ENCODE measurements at places on chromosomes 2 and 18.

- DNase-seq: no peak
These were observed 14.1 kb downstream of the ACKR3 start for GRCh38 chr2:236583621-236584203.

- DNase-seq: no peak
These were observed 58.6 kb downstream of the TMEM17 start for GRCh38 chr2:62447411-62447810.

- no peak for DNase-seq
These were observed 536.4 kb upstream of the CDH7 start for GRCh38 chr18:65214456-65214855.

- DNase-seq: no peak
These were observed 42.3 kb downstream of the GULP1 start for GRCh38 chr2:188333751-188334524.

- no peak for DNase-seq
These were observed 110.0 kb upstream of the STON1 start for GRCh38 chr2:48419884-48420511.

- no peak for DNase-seq
These were observed 272.9 kb downstream of the PAX3 start for GRCh38 chr2:222025881-222026271.

DNA sequence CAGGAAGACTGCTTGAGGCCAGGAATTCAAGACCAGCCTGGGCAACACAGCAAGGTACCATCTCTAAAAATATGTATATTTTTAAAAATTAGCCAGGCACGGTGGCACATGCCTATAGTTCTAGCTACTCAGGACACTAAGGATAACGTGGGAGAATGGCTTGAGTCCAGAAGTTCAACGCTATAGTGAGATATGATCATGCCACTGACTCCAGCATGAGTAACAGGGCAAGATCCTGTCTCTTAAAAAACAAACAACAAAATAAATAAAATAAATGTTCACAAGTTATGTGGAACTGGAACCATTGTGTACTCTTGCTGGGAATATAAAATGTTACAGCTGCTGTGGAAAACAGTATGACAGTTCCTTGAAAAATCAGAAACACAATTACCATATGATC, 47.2 kb downstream of the USP34 start:
- DNase-seq: no peak

GRCh38 chr2:126970583-126970982, 71.9 kb downstream of the TEX51 start:
- DNase-seq: no peak

GRCh38 chr18:10062302-10063300, 148.8 kb downstream of the VAPA start:
- DNase-seq: no peak

GRCh38 chr2:222071911-222072310, 226.9 kb downstream of the PAX3 start:
- DNase-seq: no peak

- DNase-seq: no peak
These were observed 12.5 kb downstream of the ABCG8 start for GRCh38 chr2:43851011-43851980.

DNA sequence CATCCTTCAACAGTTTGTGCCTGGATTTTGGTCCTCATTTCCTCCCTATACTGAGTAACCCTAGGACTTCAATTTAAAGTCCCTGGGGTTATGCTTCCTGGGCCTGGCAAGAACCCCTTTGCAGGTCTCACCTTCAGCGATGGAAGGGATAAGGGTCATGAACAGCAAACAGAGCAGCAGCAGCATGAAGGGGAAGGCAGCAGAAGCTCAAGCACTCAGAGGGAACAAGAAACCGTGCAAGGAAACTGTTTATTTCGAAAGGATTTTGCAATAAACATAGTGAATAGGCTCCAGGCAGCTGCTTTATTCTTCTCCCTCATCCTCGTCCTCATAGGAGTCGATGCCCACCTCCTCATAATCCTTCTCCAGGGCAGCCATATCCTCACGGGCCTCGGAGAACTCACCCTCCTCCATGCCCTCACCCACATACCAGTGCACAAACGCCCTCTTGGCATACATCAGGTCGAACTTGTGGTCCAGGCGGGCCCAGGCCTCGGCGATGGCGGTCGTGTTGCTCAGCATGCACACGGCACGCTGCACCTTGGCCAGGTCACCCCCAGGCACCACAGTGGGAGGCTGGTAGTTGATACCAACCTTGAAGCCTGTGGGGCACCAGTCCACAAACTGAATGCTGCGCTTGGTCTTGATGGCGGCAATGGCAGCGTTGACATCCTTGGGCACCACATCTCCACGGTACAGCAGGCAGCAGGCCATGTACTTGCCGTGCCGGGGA, 2.8 kb upstream of the TUBA4B start:
- DNase-seq: no peak

DNA sequence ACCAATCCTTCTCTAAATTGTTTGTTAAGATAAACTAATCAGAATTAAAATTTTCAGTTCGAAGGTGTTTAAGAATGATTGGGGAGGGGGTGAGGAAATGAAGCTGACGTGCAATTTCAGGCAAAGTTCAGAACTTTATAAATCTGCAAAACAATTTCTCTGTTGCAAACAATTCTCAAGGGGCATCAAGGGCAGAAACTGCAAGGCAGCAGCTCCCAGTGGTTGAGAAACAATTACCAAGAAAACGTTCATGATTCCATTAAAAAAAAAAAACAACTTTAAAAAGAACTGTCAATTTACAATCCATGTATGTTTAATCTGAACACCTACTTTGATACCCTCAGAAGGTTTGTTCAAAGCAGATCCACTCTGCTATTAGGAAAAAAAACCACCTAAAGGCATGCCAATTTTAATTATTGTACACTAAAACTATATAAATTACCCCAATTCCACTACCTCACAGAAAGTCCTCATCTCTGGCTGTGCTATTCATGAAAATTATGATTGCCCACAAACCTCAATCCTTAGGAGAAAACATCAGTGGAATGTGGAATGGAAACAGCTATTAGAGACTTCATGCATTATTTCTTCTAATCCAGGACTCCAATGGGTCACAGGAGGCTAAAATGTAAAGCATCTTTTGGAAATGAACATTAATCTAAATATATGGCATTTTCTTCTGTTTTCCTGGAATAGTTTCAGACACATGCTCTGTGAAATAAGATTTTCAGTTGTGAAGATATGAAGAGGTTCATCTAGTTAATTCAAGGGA, 119.9 kb upstream of the ACVR1C start:
- DNase-seq: no peak

All from NCI-H1092 (cell line).